ENCODE measurements at places on chromosomes 7 and 10.

GRCh38 chr7:30556840-30557239, 37.8 kb upstream of the GARS1 start:
- DNase-seq = no peak

DNA sequence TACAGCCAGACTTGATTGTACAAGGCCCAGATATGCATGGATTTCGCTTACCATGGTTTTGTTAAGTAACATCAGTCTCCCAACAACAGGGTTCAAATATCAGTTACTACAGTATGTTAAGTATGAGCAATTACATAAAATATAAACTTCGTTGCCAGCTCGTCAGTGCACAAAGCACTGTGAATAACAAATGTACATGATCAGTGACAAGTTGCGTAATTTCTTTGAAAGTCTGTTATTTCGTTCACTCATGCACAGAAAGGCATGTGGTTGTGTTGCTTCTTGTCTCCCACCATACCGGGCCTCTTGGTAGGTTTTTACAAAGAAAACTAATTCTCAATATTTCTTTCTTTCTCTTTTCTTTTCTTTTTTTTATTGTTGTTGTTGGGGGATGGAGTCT, 12.5 kb upstream of the ZNF487 start:
- no peak for DNase-seq

- peak; percentile 38 for DNase-seq
These were observed 41.9 kb upstream of the TNKS2 start for GRCh38 chr10:91756286-91756685.

DNA sequence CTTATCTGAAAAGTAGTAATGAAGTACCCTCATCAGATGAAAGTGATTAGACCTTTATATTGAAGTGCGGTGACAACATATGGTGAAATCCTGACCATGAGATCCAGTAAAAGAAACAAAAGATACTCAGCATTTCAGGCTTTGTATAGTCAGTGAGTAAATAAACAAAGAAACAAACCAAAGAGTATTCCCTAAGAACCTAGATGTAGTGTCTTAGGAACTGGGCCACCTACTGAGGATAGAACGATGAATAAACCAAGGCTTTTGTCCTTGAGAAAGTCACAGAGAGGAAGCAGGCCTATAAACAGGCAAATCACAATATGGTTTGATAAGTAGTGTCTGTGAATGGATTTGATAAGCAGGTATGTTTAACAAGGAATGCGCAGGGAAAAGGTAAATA, 46.2 kb downstream of the ZNF277 start:
- DNase-seq = no peak

GRCh38 chr10:115830265-115830970, 442.6 kb downstream of the GFRA1 start:
- DNase-seq = no peak

GRCh38 chr7:1752111-1752510, 82.0 kb downstream of the ELFN1 start:
- DNase-seq = no peak

GRCh38 chr7:2475678-2476015, 551 bp downstream of the GRIFIN start:
- DNase-seq = no peak

GRCh38 chr10:45403151-45403550, 29.1 kb downstream of the ALOX5 start:
- no peak for DNase-seq

DNA sequence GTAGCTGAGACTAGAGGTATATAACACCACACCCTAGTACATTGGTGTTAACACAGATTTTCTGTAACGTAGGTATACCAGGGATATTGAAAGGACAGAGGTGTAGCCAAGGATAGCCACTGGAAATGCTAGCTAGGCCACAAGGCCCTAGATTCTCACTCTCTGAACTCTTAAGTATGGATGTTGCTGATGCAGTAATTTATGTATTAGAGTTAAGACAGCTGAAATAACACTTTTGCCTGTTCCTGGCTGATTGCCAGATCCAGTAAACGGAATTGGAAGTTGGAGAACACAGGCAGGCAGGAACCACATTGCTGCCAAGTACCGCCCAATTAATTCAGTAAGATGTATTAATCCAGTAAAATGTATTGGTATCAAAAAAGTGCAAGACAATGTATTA, 1.8 kb downstream of the CALU start:
- no peak for DNase-seq

GRCh38 chr7:39531818-39532217, 34.4 kb upstream of the YAE1 start:
- no peak for DNase-seq

DNA sequence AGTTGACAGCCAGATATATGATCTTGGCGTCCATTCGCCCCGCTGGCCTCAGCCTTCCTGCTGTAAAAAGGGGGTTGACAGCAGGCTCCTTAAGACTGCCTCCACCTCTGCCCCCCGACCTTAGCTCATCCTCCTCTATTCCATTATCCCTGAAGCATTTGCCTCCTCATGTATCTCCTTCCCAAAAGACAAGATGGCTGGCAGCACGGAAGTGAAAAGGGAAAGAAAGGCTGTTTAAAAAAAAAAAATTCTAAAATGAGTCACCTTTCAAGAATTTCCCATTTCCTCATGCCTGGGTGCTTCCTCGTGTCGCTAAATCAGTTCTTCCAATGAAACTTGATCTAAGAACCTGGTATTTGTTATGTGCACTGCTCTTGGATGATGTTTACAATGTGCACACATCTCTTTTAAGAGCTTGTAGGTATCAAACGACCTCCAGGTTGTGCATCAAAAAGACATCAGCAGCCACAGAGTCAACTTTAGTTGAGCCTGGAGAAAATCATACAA, 1.7 kb downstream of the SCRN1 start:
- DNase-seq = no peak

GRCh38 chr10:122113161-122113944, 124.4 kb downstream of the TACC2 start:
- no peak for DNase-seq

- DNase-seq = no peak
These were observed 261.8 kb upstream of the RNF32 start for GRCh38 chr7:156378806-156379205.

GRCh38 chr10:127300868-127301321, 104.5 kb upstream of the INSYN2A start:
- DNase-seq = no peak

- peak; percentile 10 for DNase-seq
These were observed 701.4 kb upstream of the COBL start for GRCh38 chr7:52017802-52018679.

DNA sequence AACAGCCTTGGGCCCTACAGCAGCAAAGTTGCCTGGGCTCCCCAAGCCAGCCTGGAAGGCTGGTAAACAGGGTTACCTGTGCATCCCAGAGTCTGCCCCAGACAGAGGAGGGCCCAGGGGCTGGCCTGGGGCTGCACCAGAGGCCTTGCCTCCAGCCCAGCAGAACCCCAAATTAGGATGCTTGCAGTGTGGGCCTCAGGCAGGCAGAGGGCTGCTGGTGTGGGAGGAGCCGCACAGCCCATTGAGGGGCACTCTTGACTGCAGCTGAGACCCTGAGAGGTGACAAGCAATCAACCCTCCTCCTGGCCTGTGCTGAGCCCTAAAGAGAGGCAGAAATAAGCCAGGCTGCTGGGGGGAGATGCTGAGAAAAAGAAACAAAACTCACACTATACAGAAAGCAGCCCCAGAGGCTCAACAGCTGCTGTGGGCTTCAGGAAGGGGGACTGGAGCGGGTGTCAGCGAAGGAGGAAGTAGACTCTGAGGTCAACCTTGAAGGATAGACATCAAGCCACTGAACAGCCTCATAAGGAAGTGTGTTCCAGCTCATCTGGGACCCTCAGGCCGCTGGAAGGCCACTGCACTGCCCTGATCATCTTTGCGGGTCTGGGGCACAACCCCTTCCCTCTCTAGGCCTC, 6.6 kb downstream of the AIFM2 start:
- no peak for DNase-seq

GRCh38 chr10:14540062-14540461, 209.3 kb upstream of the FRMD4A start:
- no peak for DNase-seq

DNA sequence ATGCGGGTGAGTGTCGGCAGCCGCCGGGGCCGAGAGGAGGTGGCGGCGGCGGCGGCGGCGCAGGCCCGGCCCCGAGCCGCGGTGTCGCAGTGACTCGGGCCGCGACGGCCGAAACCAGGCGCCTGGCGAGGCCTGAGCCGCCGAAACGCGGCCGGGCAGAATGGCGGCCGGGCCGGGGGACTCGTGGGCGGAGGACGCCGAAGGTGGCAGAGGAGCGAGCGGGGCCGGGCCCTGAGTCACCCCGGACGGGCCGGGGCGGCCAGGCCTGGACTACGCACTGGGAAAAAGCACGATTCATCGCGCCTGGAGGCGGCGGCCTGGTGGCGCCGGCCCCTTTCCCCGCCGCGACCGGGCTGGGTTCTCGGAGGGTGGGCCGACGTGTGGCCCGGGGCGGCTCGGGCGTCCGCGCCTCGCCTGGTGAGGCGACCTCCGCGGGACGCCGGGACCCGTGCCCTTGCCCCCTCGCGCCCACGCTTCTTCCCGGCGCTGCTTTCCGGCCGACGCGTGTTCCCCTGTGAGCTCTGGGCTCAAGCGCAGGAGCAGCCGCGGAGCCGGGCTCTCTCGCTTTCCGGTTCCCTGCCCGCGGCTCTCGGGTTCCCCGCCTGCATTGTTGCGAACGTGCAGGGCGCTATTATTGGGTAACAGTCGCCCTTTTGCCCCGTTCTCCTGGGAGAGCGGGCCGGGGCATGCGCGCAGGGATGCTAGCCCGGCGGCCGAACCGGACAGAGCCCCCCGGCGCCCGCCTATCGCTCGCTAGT, 500 bp downstream of the CUL1 start:
- peak; percentile 16 for DNase-seq

GRCh38 chr10:21989453-21990154, 13.9 kb downstream of the DNAJC1 start:
- DNase-seq = peak; percentile 60

DNA sequence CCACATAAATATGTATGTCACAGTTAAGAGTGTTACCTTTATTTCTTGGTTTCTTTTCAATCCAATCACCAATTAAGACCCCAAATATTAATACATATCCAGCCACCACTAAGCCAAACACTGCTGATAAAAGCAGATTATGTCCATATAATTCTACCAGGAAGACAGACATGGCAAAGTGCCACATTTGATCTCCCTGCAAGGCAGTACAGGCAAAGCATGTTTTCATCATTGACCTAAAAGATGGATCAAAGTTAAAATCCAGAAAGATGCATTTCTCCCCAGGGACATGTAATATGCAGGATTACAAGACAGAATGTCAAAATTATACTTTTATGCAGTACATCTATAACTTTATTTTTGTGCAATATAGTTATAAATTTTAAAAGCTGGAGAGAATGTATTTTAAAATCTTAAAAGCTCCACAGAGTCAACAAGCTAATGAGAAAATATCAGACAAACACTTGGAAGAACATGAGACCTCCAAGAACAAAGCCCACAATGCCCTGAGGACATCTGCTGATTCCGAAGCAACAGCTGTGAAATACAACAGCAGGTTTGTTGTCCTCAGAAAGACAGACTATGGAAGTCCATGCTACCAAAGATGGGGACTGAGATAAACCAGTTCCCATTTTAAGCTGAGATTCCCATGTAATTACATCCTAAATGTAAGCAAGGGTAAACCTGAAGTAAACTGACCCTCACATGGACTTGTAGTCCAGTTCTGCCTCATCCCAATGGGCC, 54.5 kb upstream of the TOMM7 start:
- DNase-seq = no peak

GRCh38 chr10:113285305-113285704, 267.5 kb upstream of the HABP2 start:
- no peak for DNase-seq

DNA sequence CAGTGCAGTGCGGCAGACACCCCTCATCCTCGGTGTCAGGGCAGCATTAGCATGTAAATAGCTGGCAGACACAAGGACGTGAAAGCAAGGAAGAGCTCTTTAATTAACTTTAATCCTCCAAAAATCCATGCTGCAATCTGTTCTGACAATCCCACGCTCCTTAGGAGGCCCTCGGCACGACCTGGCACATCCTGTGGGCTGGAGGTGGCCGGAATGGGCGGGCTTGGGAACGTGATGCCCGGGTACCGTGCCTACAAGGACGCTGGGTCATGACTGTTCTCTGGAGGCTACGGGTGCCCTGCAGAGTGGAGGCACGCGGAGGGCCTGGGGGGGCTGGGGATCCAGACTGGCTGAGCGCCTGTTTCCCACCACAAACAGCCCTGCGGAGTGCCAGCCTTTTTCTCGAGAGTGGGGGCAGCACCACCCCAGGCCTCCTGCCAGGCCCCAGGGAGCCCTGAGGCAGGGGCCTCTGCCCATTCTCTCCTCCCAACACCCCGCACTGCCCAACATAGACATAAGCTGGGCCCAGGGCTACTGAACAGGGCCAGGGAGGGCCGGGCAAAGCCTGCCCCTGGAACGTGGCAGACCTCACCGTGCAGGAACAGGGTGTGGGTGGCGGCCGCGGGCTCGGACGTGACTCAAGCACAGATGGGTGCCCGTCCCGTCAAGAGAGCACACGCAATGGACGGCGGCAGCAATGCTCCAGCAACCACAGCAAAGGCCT, 189.3 kb downstream of the MAD1L1 start:
- DNase-seq = no peak

DNA sequence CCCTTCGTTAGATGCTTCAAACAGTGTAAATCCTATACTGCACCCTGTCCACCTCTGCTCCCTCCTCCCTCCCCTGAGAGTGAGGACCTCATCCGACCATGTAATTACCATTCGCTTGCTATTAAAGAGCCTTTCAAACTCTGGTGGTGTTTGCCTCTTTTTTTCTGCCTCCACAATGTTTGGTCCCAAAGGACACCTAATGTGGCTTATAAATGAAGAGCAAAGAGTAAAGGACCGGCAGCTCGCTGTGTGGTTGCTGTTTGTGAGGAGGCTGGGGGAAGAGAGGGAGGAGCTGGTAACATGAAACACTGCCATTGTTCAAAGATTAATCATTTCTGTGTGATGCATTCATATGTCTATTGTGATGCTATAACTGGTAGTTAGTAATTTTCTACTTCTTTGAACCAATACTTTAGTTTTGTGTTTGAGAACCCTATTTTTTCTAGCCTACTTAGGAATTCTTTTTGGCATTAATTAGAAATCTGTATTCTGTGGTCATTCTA, 27.9 kb downstream of the MTURN start:
- DNase-seq = no peak

- DNase-seq = no peak
These were observed 847.1 kb downstream of the REEP3 start for GRCh38 chr10:64368298-64368697.

GRCh38 chr10:115063701-115064658, 29.2 kb upstream of the ATRNL1 start:
- DNase-seq = no peak

DNA sequence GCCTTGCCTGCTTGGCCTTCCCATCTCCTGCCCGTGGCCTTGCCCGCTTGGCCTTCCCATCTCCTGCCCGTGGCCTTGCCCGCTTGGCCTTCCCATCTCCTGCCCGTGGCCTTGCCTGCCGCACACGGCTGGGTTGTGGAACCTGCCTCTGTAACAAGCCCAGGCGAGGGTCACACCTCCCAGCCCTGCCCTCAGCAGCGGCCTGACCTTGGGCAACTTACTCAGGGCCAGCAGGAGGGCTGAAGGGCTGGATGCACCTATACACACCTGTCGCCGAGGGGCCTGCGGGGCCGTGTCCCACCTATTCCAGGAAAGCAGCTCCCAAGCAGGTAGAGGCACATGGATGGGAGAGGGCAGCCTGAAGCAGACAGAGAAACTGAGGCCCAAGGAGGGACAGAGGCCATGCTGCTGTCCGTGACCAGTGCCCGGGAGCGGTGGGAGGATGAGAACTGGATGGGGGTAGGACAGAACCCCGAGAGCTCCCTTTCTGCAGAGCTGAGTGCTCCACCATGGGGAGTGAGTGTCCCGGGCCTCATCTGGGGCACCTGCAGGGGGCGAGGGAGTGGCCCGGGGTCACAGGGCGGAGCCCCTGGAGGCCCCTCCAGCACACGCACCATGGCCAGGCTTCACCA, 277.6 kb downstream of the ELFN1 start:
- DNase-seq = no peak

GRCh38 chr10:65430979-65431378, 1494.9 kb upstream of the LRRTM3 start:
- DNase-seq = no peak
